ENCODE measurements at places on chromosomes 1 and 21.

DNA sequence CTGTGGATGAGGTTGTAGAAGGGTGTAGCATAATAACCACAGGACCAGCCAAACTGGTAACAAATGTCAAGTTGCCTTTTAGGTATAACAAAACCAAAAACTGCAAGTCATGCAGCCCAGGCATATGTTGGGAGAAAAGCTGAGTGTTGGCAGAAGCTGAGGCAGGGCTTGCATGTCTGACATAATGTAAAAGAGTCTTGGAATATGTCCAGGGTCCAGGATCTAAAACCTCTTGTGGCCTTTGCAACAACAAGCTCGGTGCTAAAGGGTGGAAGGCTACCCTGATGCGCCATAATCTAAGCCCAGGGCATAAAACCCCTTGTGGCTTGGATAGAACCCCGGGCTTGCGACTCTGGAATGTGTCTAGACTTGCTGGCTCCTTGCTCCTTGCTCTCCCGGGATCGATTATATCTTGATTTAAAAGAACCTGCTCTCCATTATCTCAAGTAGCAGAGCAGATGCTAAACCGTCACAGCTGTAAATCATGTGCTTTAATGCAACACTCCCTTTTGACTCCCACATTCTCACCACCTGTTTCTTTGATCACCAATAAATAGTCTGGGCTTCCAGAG is 26.5 kb upstream of the SLC35A3 start:
- no peak for DNase-seq

DNA sequence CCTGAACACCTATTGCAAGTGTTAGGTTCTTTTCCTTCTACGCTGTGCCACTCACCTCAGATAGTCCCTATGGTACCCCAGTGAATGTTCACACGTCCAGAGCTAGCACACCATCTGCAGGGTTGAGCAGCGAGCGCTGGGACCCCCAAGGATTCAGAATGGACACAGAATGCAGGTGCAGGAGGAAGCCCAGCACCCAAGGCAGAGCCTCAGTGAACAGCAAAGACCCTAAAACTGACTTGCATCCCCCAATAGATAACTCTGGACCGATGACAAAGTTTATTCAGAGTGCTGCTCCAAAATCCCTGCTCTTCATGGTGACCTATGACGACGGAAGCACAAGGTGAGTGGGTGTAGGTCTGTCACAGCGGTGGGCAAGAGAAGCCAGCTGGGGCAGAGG is 15.1 kb upstream of the MX2 start:
- no peak for DNase-seq

DNA sequence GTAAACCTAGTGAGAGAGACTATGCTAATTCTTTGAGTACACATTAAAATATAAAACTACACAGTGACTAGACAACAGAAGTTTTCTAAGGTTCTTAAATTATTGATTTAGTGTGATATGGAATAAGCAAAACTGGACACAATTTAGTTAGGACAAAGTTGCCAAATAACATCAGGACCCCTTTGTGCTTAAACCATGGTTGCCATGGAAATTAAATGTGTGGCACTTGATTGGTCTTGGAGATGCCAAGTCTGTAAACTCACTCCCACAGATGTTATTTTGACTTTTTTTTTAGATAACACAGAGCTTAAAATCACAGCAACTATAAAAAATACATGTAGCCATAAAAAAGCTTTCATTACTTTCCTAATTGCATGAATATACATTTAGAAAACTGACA is 234.6 kb downstream of the BRINP3 start:
- no peak for DNase-seq

GRCh38 chr1:173474097-173474779 is 2.9 kb upstream of the PRDX6 start:
- DNase-seq: no peak

DNA sequence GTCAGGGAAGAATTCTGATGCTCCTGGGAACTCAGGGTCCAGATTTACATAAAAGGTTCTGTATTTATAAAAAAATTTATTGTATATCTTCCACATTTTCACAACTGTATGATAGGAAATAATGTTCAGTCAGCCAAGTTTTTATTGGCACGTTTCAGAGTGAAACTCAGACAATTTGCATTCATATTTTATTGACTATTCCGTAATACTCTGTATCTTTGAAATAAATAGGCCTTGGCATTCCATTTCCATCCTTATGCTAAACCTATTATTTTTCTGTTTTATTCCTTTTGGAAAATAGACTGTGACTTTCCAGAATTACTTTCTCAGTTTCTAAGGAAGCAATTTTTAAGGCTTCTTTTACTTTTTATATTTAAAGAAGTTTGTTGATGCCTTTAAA is 329.0 kb downstream of the OLFM3 start:
- no peak for DNase-seq

GRCh38 chr1:224747578-224747977 is 131.5 kb downstream of the CNIH3 start:
- peak; percentile 6 for DNase-seq

- DNase-seq: no peak
These were observed 35.1 kb upstream of the TINAGL1 start for GRCh38 chr1:31541194-31541593.

DNA sequence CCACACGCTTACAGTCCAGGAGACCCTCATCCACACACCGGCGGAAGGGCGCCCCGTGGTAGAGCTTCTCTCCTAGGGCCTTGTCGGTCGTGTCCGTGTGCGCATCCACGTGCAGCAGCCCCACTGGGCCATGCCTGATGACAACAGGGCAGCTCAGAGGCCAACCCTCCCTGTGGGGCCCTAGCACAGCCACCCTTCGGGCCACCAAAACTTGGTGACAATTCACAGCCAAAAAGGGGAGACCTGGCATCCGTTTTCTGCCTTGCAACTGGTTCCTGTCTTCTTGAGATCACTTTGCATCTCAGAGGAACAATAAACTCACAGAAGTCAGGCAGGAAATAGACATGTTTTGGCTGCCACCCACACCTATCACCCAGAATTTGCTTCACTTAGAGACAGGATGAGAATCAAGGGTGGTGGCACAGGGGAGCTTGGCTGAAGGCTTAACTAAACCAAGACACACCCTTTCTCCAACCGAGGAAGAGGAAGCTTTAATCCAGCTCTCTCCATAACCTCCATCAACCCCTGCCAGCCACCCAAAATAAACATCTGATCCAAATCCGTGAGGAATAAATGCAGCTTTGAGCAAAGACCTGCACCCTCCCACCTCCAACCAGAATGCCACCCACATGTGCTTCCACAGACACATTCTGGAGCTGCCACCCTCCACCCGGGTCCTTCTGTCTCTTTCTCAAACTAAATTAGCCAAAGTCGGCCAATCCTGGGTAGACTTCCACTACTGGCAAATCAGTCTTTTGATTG is 5.7 kb downstream of the AGMAT start:
- DNase-seq: peak; percentile 2

- no peak for DNase-seq
These were observed 34.2 kb downstream of the CNN3 start for GRCh38 chr1:94892604-94893254.

GRCh38 chr21:38354746-38355145 is 98.0 kb downstream of the KCNJ15 start:
- no peak for DNase-seq

GRCh38 chr1:56939209-56939608 is 26.6 kb downstream of the C8B start:
- no peak for DNase-seq

DNA sequence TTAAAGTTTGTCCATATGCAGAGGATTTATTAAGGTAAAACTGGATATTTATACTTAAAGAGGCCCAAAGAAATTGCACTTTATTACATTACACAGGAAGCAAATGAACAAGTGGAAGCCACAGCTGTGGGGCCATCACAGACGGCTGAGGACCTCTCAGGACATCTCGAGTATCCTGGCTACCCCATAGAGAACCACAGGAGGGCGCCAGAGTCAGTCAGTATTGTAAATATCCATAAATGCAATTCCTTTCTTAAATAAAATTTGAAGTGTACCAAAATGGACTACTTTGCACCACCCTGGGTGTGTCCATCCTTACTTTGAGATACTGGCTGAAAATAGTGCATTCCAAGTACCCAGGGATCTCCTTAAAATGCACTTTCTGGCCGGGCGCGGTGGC is 257.2 kb downstream of the MRPL39 start:
- DNase-seq: no peak

DNA sequence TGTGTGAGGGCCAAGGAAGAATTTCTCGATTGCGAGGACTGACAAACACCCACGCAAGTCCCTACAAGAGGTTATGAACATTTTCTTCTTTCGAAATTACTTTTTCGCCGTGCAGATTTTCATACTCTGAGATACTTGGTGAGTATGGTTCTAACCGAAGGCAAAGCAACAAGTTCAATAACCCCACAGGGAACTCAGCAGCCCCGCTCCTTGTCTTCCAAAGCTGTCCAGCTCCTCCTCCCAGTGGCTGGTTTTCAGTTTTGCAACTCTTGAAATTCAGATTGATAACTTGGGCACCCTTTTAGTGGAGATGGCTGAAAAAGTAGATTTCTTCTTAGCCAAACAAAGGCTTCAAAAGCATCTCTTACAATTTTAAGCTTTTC is 154.4 kb downstream of the SETD4 start:
- DNase-seq: no peak

DNA sequence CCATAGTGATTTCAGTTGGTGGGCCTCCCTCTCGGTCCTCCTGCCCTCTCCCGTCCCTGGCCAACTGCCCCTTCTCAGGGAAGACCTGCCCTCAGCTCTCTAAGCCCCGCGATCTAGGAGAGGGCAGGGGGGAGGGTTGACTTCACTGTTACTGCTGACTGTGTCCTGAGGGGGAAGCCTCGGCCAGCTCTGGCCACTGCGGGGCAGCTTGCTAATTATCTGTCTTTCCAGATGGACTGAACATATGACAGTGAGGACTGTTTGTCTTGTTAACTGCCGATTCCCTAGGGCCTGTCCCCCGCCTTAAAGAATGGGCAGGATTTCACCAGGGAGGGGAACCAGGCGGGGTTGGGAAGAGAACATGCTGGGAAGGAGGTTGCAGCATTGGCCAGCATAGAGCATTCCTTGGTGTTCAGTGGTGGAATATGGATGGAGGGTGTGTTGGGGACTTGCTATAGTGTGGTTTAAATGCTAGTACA is 22.9 kb downstream of the NIPAL3 start:
- no peak for DNase-seq
